ENCODE measurements at places on chromosomes 2 and 18.

- H3K4me1 ChIP-seq, result no peaks in the 10 kb centered on the region
- no peak overlapping the region for H3K4me3 ChIP-seq
- DNase-seq, result no peak
- H3K36me3 ChIP-seq, result no peaks in the 10 kb centered on the region
These were observed 252.4 kb upstream of the SLC39A10 start for GRCh38 chr2:195404651-195405050.

- DNase-seq, result peak; percentile 23
- H3K4me3 ChIP-seq, result no peak overlapping the region
- no peaks in the 10 kb centered on the region for H3K4me1 ChIP-seq
- no peaks in the 10 kb centered on the region for H3K27me3 ChIP-seq
These were observed 30.0 kb downstream of the HJURP start for GRCh38 chr2:233824373-233824772.

- no peaks in the 10 kb centered on the region for H3K27me3 ChIP-seq
- H3K36me3 ChIP-seq, result no peaks in the 10 kb centered on the region
- no peak overlapping the region for H3K27ac ChIP-seq
- H3K4me3 ChIP-seq, result peak overlapping the region; percentile 78
- DNase-seq, result no peak
These were observed 1.1 kb downstream of the HADHB start for GRCh38 chr2:26245810-26246209.

GRCh38 chr2:233202531-233202944, 48.9 kb upstream of the ATG16L1 start:
- DNase-seq, result no peak
- no peaks in the 10 kb centered on the region for H3K27me3 ChIP-seq
- no peak overlapping the region for H3K27ac ChIP-seq
- no peaks in the 10 kb centered on the region for H3K36me3 ChIP-seq

DNA sequence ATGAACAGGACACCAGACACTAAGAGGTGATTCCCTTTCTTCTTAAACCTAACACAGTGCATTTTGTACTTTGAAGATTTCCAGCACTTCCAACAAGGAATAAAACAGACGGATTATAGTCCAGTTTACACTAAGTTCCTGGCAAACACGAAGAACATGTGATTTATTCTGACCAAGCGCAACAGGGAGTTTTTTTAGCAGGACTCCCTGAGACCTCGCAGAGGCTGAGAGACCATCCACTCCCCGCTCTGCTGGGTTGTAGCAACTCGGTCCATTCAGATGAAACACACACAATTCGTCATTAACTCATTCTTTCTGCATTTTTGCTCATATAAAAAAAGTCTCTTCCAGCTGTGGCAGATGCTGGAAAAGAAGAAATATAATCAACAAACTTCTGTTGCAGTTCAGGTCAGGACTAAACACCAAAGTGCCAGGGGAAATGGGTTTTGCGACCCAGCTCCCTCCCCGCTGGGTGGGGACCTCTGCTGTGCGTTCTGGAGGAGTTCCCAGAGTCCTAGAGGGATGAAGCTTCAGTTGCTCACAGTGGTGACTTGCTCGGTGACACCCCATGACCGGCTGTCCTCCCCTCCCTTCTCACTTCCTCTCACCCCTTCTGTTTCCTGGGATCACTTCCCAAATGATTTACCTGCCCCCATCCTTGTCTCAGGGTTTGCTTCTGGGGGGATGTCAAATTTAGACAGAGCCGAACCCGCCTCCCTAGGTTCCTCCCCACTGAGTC, 52.5 kb downstream of the KCNF1 start:
- H3K27ac ChIP-seq, result no peak overlapping the region
- H3K4me3 ChIP-seq, result no peak overlapping the region
- peak; percentile 41 for DNase-seq
- H3K36me3 ChIP-seq, result no peaks in the 10 kb centered on the region

DNA sequence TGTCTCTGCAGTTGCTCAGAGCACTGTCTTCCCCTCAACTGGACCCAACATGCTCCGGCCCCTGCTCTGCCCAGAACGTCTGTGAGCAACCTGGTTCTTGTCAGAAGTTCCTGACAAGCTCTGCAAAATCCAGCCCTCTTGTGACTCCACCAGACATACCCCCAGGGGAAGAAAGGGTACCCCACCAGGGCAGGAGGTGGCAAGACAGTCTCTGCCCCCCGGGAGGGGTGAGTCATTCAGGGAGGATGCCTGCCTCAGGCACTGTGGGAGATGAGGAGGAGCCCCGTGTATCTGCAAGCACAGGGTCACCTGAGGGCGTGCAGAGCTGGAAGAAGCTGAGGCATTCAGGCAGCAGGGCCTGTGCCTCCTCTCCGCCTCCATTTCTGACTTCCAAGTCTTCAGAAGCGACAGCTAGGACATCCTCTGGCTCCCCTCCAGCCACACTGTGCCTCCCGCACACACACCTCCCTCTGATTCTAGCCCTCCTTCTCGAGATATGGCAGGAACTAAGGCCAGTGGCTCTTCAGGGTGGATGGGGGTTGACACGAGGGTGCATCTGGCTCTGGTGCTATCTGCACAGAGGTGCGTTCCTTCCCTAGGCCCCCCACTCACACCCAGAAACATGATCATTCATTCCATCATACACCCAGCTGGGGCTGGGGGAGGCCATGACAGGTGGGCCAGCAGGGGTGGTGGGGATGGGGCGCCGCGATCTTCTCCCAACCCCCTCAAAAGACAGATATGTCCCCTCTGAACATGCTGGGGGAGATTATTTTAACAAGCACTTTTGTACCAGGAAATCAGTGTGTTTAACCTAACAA, 222.2 kb downstream of the CYP26B1 start:
- no peaks in the 10 kb centered on the region for H3K27me3 ChIP-seq
- peak; percentile 72 for DNase-seq
- H3K27ac ChIP-seq, result no peak overlapping the region

GRCh38 chr2:18752022-18752493, 162.7 kb upstream of the NT5C1B start:
- H3K4me3 ChIP-seq, result no peak overlapping the region
- no peak overlapping the region for H3K27ac ChIP-seq
- DNase-seq, result no peak
- H3K36me3 ChIP-seq, result no peaks in the 10 kb centered on the region

- H3K4me1 ChIP-seq, result no peaks in the 10 kb centered on the region
- H3K27me3 ChIP-seq, result no peaks in the 10 kb centered on the region
- H3K36me3 ChIP-seq, result no peaks in the 10 kb centered on the region
- peak within 1 kb of the TSS; percentile 71 for H3K4me3 ChIP-seq
- DNase-seq, result peak; percentile 78
- H3K27ac ChIP-seq, result no peak within 1 kb of the TSS
These were observed at the start of gene OTX1 for GRCh38 chr2:63050334-63051041. Gene OTX1 (plus strand): TSS chr2:63050830. CDS start chr2:63052991, 2,161 bp downstream.

- H3K4me3 ChIP-seq, result no peak overlapping the region
- no peaks in the 10 kb centered on the region for H3K27me3 ChIP-seq
- H3K36me3 ChIP-seq, result no peaks in the 10 kb centered on the region
- DNase-seq, result no peak
These were observed 11.4 kb upstream of the SLC35F6 start for GRCh38 chr2:26752656-26753055.

All from aorta (tissue), 5 donors.